ENCODE measurements at places on chromosomes 6 and 20.
A peak's percentile ranks its signal among the peaks of the same experiment; 100 is the strongest.

- peak; percentile 53 for DNase-seq
These were observed 32.7 kb downstream of the CD109 start for GRCh38 chr6:73728548-73729205.

- DNase-seq: no peak
These were observed 334.1 kb upstream of the CITED2 start for GRCh38 chr6:139708337-139709199.

DNA sequence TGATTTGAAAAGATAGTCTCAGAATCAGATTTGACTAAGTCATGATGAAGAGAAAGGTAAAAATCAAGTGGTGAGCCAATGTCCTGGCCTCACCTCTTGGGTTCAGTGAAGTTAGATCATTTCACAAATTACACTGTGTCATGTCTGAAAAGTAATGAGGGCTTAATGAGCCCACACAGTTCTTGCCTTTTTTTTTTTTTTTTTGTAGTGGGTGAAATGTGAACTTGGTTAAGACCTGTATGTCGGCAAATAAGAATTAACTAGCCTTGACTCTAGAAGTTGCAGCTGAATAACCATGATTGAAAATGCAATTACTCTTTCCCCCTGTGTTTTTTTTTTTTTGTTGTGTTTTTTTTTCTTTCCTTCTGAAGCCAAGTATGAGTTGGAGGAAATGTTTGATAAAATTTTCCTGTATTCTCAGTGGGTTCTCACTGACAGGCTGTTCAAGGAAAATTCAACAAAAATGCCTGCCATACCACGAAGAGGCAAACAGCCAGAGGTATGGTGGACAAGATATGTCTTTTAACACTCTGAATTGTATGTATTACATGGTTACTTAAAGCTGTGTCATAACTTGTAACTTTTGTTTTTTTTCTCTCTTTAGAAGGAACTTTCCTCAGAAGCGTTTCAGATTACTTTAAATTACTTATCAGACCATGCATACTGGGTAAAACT, 135.2 kb upstream of the MLIP start:
- no peak for DNase-seq

- no peak for DNase-seq
These were observed 125.9 kb upstream of the INSM1 start for GRCh38 chr20:20241976-20242375.

GRCh38 chr20:45039475-45039820, 61.5 kb downstream of the KCNS1 start:
- no peak for DNase-seq

DNA sequence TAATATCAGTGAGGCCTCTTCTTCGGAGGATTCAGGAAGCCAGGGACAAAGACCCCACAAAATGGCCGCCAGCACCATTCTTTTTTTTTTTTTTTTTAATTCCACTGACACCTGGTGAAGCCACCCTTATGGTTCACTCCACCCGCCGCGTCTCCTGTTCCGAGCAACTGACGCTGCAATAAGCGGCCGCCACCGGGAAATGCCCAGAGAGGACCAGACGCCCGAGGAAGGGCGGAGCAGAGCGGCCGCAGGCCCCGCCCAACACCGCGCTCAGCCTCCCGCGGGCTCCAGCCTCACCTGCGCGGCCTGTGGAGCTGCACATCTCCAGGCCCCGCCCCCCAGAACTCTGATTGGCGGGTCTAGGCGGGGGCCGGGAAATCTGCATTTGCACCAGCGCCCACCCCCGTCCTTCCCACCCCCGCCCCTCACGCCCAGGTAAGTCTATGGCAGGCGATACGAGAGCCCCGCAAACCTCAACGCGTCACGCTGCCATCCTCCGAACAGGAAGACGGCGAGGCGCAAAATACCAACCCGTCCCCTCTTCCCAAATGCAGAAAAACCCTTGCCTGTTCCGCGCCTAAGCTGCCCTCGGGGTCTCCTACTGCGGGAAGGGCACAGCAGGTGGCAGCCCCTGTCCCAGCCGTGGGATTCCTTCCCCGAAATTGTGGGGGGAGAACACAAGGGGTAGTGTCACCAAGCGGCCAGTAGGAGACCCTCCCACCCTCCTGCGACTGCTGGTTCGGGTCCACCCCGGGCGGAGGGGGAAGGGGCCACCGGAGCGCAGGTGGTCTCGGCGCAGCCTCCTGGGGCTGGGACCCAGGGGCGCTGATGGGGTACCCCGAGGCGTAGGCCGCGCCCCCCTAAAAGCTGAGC, 960 bp downstream of the ATP9A start:
- DNase-seq: peak; percentile 55

DNA sequence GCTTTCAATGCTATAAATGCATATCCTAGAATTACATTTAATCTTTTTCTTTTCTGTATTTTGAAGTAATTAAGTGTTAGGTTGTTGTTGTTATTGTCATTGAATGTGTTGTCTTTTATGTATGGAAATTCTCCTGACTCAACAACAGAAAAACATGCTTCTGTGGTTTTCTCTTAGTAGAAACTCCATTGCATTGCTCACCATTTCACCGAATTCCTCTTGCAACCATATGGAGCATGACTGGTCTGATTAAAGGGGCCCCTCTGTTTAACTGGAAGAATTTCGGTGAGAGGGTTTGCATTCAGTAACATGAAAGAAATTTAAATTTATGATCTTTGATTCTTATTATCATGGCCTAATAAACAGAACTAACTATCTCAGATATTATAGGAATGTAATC, 454.3 kb upstream of the JARID2 start:
- no peak for DNase-seq

- DNase-seq: no peak
These were observed 307.2 kb downstream of the HIVEP2 start for GRCh38 chr6:142637624-142638351.

- no peak for DNase-seq
These were observed 54.4 kb downstream of the KDM1B start for GRCh38 chr6:18209539-18210197.

GRCh38 chr6:150764334-150765066, 101.0 kb upstream of the MTHFD1L start:
- DNase-seq: no peak

- no peak for DNase-seq
These were observed 31.5 kb downstream of the CPNE5 start for GRCh38 chr6:36807750-36808149.

DNA sequence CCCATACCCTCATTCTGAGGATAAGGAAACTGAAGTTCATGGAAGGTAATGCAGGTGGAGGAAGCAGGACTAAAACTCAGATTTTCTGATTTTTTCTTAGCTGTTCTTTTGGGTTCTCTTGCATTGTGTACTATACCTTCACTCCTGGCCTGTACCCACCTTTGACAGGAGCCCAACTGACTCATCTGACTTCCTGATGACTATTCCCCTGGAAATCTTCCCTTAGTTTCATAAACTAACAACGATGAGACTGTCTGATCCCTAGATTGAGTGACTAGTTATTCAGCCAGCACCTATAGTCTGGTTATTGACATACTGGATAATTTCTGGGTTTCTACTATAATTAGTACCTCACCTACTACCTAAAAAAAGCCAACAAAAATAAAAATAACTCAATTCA, 10.1 kb downstream of the CRYBG1 start:
- DNase-seq: no peak

DNA sequence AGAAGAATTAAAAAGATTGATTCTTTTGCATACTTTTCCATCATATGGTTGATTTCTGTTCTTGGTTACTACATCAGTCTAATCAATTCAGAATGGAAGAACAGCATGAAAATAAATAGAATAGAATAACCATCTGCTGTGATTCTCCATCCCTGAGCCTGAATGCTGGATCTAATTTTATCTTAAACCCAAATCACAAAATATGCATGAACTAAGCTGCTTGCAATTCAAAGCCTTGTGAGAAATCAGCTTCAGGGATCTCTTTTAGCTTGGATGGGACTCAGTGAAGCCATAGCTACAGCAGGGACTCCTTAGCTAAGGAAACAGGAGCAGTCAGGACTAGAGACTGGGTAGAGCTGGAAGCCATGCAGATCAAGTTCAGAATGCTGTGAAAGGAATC, 74.1 kb downstream of the TPBG start:
- DNase-seq: no peak

GRCh38 chr6:50236164-50236563, 186.4 kb upstream of the DEFB112 start:
- no peak for DNase-seq

Measured in activated naive CD8-positive, alpha-beta T cell treated with anti-CD3 and anti-CD28 coated beads, Interleukin-2, amount 50 U/mL, for 24 hours (primary cell).